ENCODE measurements at places on chromosomes 16 and 17.

GRCh38 chr16:69859105-69859989 is 91.8 kb upstream of the CLEC18A start:
- no peak for DNase-seq

GRCh38 chr17:82821554-82821953 is 18.3 kb downstream of the ZNF750 start:
- DNase-seq = no peak

- DNase-seq = no peak
Measured at GRCh38 chr16:71338193-71338592, 20.3 kb upstream of the CALB2 start.

GRCh38 chr17:67511012-67511411 is 133.9 kb downstream of the PITPNC1 start:
- DNase-seq = no peak

DNA sequence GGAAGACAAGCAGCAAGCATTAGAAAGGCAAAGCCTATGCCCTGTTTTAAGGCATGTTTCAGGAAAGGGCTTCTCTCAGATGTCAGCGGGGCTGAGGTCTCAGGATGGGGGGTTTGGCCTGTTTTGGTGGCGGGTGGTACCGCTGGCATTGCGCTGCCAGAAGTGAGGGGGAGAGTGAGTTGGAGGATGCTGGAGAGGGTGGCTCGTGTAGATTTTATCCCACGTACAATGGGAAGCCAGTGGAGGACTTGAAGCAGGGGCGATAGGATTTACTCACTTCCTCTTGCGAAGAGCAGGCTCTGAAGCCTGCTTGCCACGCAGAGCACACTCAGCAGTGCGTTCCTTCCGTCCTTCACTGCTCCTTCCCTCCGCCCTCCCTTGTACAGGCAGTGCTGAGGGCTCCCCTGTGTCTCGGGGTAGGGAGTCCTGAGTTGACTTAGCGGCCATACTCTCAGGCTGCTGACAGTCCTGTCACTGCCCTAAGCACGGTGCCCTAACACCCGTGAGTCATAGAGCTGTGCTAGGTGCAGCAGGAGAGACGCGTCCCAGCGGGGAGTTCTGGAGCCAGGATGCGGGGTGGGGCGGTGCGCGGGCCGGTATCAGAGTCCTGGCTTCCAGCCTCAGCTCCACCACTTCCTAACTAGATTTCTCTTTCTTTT is 113.1 kb downstream of the SNX29 start:
- peak; percentile 38 for DNase-seq

GRCh38 chr17:73614256-73614655 is 30.0 kb downstream of the SDK2 start:
- no peak for DNase-seq

DNA sequence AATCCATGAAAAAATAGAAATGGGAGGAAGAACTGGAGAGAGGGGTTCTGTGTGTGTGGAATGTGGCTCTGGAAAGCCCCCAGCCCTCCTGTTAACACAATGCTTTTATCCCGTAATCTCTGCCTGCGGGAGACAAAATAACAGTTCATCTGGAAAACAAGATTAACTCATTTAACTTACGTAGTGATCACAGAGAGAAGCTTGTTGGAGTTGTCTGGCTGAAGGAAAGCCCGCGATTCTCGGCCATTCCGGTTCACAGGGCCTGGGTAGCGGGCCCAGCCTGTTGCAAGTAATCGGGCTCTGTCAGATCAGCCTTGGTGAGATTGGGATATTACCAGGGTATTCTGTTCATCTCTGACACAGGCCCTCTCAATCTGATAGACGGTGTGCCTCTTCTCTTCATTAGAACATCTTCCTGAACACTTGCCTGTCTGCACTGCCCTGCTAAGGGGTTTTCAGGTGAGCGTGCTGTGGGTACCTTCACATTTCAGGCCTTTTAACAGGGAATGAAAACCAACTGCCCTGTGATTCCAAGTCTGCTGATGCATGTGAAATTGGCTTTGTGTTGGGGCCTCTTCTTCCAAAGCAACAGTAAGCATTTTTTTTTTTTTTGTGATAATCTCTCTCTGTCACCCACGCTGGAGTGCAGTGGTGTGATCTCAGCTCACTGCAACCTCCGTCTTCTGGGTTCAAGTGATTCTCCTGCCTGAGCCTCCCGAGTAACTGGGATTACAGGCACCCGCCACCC is 609.9 kb downstream of the WWOX start:
- no peak for DNase-seq

DNA sequence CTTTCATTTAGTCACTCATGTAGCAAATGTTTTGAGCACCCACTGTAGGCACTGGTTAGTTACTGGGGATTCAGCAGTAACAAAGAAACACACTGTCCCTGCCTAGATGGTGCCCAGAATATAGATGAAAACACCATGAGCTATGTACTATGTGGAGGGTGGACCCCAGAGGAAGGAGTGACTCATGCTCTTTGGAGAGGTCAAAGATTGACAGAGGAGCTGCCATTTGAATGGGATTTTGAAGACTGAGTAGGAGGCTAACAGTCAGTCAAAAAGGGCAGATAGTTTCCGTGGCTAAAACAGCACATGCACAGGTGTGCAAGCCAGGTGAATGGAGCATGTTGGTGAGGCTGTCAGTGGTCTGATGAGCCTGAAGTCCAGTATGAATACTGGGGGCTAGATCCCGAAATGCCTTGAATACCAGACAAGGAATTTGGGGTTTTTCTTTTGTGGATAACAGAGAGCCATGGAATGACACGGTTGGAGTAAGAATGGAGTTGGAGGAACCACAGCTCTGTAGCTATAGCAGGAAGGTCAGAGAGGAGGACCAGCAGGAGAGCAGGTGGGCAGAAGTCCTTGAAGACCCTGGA is 6.1 kb downstream of the IL21R start:
- DNase-seq = no peak

DNA sequence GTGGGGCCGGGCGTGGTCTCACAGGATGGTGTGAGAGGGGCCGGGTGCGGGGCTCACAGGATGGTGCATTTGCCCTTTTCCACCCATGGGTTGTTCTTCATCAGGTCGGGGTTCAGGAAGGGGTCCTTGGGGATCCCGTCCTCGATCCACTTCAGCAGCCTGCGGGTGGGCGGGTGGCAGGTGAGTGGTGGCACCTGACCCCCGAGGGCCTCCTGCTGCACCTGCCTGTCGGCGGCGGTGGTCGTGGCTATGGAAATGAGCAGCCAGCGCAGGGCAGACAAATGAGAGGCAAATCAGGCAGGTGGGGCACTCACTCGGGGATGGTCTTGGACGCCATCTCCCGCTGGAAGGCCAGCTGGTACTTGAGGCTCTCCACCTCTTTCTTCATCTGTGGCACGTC is 1.9 kb downstream of the GNG13 start:
- DNase-seq = no peak

DNA sequence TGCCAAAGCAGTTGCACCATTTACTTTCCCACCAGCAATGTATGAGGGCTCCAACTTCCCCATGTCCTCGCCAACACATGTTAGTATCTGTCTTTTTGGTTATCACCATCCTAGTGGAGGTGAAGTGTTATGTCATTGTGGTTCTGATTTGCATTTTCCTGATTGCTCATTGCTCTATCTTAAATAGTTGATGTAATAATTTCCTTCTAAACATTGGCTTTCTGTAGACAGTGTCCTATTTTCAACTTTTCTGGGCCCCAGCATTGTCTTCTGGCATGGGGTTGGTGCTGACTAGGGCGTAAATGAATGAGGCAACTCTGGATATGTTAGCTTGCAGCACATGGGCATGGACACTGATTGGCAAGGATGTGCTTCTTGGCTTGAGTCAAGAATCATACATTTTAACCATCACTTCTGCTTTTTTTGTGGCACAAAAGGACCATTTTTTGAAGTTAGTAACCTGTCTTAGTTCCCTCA is 25.1 kb downstream of the PLCG2 start:
- no peak for DNase-seq

DNA sequence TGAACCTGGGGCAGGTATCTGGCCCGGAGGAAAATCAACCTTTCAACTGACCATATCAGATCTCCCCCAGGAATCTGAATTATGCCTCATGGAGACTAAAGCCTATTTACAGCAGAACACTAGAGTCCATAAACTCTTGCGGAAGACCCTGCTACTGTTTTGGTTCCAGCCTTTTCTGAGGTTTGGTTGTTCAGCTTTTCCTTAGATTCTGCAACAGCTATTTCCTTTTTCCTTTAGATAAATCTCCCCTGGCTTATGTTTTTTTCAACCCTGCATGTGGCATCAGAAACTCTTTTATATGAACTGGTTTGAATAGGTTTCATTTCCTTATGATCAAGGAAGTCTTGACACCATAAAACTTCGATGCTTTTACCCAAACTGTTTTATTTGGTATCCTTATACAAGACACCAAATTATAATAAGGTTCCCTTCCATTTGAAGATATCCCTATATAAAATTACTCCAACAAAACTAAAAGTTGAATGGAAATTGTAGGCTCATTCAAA is 13.1 kb downstream of the SPOP start:
- DNase-seq = no peak

- DNase-seq = no peak
Measured at GRCh38 chr17:76473541-76473985, 6.2 kb downstream of the AANAT start.

GRCh38 chr17:55068862-55069811 is 100.6 kb downstream of the STXBP4 start:
- no peak for DNase-seq

DNA sequence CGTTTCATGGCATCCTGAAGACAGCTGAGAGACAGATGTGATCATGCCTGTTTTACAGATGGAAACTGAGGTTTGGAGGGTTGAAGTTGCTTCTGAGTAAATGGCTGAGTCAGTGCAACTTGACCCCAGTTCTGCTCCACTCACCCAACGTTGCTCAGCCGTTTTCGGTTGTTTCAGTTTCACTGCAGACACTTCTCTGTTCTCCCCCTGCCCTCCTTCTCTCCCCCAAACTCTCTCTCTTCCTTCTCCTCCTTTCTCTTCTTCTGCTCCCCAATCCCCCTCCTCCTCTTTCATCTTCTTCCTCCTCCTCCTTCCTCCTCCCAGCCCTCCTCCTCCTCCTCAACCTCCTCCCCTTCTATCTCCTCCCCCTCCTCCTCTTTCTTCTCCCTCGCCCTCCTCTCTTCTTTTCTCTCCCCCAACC is 9.4 kb upstream of the CEP20 start:
- no peak for DNase-seq

- no peak for DNase-seq
Measured at GRCh38 chr17:63752707-63753106, 11.1 kb upstream of the STRADA start.

- DNase-seq = peak; percentile 17
Measured at GRCh38 chr17:6098050-6098822, 28.1 kb downstream of the WSCD1 start.

DNA sequence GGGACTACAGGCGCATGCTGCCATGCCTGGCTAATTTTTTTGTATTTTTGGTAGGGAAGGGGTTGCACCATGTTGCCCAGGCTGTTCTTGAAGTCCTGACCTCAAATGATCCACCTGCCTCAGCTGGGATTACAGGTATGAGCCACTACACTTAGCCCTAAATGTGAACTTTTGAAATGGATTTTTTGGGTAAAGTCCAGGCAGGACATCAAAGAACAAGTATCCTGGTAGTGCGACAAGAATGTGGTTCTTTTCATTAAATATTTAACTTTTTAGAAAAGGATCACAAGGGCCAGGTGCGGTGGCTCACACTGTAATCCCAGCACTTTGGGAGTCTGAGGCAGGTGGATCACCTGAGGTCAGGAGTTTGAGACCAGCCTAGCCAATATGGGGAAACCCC is 15.3 kb upstream of the NBR1 start:
- no peak for DNase-seq

DNA sequence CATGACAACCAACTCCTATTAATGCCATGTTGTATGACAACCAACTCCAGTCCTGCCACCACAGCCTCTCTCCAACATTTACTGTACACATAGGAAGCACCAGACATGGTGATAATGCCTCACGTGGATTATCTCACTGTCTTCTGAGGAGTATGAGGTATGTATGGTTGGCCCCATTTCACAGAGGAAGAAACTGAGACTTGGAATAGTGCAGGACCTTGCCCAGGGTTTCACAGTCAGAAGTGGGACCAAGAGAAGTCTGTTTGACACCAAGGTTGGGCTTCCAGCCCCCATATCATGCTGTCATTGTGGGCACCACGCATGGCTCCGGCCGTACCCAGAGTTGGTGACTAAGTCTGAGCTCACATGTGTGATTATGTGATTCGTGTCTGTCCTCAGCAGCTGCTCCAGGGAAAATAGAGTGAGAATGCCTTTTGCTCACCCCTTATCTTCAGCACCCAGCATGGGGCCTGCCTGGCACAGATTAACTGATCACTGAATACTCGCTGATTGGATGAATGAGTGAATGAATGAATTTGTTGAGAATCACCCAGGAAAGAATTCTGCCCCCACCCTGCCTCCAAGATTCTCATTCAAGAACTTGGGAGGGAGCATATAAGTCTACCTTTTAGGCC is 204.1 kb upstream of the NLRP1 start:
- DNase-seq = no peak

GRCh38 chr16:4876646-4877379 is 29.5 kb downstream of the UBN1 start:
- DNase-seq = peak; percentile 24

GRCh38 chr17:73564843-73565242 is 79.4 kb downstream of the SDK2 start:
- no peak for DNase-seq

GRCh38 chr17:77217566-77217965 is 76.8 kb downstream of the SEC14L1 start:
- DNase-seq = no peak

GRCh38 chr17:40947929-40948328 is 10.5 kb upstream of the KRT23 start:
- no peak for DNase-seq

DNA sequence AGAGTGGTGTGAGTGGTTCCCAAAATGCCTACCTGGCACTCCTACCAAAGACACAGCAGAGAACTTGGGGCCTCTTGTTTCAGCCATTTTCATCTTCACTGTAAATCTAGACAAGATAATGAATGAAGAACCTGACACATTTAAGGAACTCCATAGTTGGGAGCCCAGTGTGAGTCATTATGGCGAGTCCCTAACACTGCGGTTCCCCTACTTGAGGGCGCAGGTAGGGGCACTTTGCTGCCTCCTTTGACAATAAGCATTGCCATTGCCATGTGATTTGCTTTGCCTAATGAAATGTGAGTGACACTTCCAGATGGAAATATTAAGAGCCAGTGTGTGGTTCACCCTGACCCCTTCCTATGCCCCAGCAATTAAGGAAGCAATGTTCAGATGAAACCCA is 517.6 kb downstream of the MAF start:
- no peak for DNase-seq

DNA sequence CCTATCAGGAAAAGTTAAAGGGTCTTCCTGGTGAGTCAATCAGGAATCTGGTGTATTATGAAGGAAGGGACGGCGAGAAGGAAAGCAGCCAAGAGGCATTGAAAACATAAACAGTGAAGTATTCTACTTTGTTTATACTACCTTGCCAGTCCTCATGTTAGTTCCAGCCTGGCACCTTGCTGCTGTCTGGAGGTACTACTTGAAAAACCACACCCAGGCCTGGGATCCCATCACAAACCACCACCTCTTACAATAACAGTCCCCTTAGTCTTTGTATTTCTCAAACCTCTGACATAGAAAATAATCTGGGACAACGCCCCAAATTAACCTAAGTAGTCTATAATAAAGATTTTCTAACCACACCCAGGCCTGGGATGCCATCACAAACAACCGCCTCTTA is 676.7 kb upstream of the SOX9 start:
- no peak for DNase-seq

Measured in dorsolateral prefrontal cortex (tissue), 122 donors.